ENCODE measurements at places on chromosomes 13 and 19. TPM values are rescaled to one million over a fixed set of nuclear protein-coding genes. Genes with fewer than 3 reads are reported as not detected.

The TEAD2 gene
- total RNA-seq, result 19.2 TPM

The ZNF180 gene
- 6.4 TPM for total RNA-seq

The ZNF878 gene
- total RNA-seq, result not detected

The ZNF226 gene
- total RNA-seq, result 30.7 TPM

The ADGRE3 gene
- not detected for total RNA-seq
